ENCODE measurements at places on chromosomes 12 and 14.

- DNase-seq: no peak
These were observed 51.3 kb downstream of the ZNF664 start for GRCh38 chr12:124024263-124024678.

DNA sequence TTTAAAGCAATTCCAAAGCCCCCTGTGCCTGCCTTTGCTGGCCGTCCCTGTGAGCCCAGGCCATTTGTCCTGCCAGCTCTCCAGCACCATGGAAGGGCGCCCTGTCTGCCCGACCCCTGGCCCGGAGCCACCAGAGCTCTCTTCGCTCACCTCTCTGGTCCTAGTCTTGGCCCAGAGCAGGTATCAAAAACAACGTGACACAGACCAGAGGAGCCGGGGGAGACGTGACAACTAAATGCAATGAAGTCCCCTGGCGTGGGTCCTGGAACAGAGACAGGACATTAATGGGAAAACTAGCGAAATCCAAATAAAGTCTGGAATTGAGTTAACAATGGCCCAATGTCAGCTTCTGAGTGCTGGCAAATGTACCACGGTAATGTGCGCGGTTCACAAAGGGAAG lies 83.2 kb upstream of the DIO3 start:
- no peak for DNase-seq

- DNase-seq: no peak
These were observed 130.8 kb upstream of the TRHDE start for GRCh38 chr12:72141381-72141780.

- DNase-seq: no peak
These were observed 1.8 kb downstream of the TRAF3 start for GRCh38 chr14:102779084-102779462.

DNA sequence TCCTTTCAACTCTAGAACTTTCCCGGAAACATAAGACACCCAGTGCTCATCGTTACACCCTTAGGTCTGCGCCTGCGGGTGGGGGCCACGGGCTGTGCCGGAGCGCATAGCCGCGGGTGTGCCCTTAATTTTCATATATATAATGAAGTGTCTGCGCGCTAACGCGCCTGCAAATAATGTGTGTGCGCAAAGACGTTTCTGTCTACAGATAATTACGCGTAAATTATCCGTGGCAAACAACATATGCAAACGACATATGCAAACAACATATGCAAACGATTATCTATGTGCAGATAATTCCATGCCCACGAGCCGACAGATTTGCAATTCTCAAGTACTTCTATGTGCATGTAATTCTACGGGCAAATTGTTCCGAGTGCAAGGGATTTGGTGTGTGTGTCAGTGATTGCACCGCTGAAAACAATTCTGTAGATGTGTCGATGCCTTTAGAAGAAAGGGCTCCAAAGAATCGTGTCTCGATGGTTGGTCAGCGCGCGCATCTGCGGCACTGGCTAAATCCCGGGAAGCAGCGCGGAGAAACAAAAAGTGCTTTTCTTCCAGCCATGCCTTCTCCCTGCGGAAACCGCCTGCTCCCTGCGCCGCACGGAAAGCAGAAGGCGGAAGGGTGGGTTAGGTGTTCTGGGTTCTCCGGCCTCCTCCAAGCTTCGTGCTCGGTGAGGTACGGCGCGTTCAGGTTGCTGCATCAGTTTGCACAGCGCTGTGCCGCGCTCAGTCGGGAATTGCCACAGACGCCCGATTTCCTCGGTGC lies 34.5 kb upstream of the TBX5 start:
- DNase-seq: no peak

Measured in memory B cell (primary cell).